Activated gamma-delta T cell treated with Interleukin-2 at 50 U/mL for 16 hours (primary cell): ENCODE measurements at places on chromosomes 6 and 20.

GRCh38 chr6:39791850-39792539, at the start of gene DAAM2:
TSS of gene DAAM2 (plus strand) at chr6:39792376. CDS start at chr6:39856303, 63,927 bp downstream.
- no peak for DNase-seq

GRCh38 chr6:79571030-79571367, 33.8 kb upstream of the LCA5 start:
- no peak for DNase-seq

DNA sequence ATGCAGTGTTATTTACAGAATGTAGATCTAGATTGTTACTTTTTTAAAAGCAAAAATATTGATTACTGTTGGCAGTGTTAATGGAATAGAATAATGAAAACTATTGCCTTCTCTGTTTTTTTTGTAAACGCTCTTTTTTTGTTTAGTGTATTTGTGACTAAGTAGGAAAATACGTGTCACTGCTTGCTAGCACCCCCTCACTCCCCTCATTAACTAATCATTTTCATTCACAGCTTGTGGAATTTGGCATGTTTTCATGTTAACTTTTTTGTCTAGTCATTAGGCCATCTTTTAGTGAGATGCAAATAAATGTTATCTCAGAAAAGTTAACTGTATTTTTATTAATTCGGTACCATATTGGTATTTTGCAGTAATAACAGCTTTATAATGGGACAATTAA, 29.8 kb downstream of the ADGRG6 start:
- DNase-seq, result no peak

DNA sequence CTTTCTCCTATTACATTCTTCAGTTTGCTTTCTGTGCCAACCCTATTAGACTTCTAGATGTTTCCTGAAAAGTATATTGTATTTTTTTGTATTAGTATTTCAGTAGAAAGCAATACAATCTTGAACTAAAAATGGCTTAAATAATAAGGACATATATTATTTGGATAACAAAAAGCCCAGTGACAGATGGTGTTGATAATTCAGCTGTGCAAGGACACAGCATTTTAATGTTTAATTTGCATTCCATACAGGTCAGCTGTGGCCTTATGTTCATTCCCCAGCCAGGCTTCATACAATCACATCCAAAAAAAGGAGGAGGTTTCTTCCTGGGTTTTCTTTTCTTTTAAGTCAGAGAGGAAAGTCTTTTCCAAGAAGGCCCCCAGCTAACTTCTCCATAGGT, 236.9 kb downstream of the CD109 start:
- DNase-seq, result no peak

- no peak for DNase-seq
These were observed 26.0 kb upstream of the PLAGL1 start for GRCh38 chr6:144033816-144034735.

DNA sequence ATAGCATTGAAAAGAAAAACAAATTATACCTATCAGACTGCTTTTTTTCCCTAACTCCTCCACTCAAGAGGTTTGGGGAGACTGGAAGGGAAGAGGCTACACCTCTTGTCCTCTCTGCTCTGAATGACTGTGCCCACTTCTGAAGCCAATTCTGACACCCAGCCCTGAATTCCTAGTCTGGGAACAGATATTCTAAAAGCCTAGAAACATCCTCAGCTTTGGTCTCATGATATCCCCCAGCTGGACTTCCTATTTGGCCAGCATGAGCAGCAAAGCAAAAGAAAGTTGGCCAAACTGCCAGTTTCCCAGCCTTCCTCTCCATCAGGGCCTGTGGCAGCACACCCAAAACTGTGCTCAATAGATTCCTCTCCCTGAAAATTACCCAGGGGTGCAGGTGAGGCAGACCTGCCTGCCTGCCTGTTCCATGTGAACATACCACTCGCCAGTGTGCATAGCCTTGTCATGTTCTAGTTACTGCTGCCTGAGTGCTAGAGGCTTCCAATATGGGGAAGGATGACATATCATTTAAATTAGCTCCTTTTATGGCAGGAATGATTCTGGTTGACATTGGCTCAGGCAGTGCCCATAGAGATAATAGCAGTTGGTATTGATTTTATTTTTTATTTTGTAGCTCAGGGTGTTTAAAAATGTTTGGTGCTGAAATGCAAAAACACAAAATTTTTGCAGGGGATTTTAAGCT, 152.1 kb upstream of the RIN2 start:
- DNase-seq, result no peak

DNA sequence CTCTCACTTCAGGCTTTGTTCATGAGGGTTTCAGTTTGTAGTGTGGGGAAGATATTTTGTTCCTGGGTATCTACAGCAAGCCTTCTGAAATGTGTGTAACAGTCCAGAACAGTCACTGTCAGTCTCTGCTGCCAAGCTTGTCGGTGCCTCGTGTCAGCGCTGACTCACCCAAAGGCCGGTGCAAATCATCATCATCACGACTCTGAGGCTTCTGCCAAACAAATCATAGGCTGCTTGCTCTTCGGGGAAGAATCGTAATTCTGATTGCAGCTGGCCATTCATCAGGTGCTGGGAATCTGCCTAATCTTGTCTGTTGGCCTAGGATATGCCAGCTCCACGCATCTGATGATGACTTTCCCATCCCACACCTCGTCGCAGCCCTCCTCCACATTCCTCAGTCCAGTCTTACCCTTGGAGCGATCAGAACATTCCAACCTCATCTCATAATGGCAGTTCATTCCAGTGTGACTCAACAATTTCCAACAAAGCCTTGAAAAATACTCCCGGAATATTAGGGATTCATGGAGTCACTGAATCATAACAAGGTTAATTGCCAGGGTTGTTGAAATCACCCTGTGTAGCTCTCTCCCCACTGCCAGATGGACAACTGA, 40.9 kb downstream of the ALDH8A1 start:
- no peak for DNase-seq

GRCh38 chr6:106977246-106977645, 2.7 kb upstream of the CD24 start:
- DNase-seq, result no peak

DNA sequence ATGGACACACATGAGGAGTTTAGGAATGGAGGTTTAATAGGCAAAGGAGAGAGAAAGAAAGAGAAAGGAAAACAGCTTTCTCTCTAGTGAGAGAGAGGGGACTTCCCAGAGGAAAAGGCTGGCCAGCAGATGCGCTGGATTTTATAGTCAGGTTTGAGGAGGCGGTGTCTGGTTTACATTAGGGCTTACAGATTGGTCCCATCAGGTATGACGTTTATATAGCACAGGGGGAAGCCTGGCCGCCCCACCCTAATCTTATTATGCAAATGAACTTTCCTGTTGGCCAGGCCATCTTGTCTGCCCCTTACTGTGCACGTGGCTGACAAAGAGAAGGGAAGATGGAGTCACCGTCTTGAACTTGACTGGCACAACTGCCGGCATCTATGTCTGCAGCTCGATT, 86.6 kb upstream of the QKI start:
- DNase-seq, result no peak
